SW480 (cell line): ENCODE measurements at places on chromosomes 12 and 14.

- no peak for DNase-seq
These were observed 106.4 kb upstream of the MDM1 start for GRCh38 chr12:68438601-68439000.

DNA sequence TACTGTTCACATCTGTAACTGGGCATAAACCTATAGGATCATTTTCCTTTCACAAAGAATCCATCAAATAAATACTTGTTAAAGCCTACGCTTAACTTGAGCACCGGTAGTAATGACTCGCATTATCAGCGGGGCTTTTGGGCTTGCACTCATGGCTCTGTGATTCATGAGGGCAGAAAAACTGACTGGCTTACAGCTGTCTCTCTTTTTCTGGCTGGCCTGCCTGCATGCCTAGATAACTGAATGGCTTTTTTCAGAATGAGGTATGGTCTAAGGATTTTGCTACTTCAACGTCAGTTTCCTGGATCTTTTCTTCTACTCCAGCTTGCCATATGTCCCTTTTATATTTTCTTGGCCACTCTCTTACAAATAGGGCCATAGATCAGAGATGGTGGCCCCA lies 531.1 kb downstream of the NRXN3 start:
- DNase-seq: no peak

DNA sequence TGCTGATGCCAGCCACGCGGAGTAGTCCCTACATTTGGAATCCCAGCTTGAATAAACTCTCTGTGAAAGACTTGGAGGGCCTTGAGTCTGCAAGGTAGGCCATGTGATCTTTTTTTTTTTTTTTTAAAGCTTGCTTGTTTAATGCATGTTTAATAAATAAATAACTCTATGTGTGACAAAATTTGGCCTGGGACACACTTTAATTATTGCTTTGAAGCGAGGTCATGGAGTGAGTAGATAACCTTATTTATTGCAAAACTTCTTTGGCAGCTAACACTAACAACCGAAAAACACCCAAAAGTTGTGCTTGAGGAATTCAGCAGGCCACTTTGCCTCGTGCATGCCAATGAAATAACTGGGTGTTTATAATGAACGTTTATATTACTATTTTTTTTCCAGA lies 382.2 kb downstream of the FLRT2 start:
- no peak for DNase-seq

DNA sequence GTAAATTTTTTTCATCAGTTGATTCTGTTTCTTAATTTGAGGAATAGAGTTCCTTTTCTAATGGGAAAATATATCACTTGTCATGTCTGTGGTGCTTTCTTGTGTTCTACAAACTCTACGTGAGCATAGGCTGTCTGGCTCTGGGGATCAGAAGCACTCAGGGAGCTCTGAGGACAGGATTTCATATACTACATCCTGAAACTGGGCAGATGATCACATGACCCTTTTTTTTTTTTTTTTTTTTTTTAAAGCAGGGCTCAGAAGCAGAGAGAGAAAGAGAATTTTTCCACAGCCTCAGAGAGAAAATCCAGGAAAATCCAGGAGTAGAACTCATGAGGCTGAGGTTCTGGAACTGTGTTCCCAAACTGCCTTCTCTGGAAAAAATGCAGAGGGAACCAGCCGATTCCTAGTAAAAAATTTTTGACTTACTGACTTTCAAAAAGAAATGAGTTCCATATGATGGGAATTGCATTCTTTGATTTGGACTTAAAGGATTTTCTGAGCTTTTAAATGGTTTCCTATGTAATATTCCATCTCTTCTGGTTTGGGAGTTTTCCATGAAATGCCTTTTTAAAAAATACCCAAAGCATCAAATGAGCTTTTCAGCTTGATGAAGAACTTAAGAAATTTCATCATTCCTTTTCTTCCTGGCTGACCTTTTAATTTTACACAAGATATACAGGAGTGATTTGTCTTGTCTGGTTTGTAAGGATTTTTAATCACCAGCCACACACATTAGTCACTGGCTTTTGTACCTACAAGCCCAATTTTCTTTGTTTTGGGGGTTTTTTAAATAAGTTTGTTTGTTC lies 183.1 kb upstream of the HIF1A start:
- DNase-seq: peak; percentile 66

DNA sequence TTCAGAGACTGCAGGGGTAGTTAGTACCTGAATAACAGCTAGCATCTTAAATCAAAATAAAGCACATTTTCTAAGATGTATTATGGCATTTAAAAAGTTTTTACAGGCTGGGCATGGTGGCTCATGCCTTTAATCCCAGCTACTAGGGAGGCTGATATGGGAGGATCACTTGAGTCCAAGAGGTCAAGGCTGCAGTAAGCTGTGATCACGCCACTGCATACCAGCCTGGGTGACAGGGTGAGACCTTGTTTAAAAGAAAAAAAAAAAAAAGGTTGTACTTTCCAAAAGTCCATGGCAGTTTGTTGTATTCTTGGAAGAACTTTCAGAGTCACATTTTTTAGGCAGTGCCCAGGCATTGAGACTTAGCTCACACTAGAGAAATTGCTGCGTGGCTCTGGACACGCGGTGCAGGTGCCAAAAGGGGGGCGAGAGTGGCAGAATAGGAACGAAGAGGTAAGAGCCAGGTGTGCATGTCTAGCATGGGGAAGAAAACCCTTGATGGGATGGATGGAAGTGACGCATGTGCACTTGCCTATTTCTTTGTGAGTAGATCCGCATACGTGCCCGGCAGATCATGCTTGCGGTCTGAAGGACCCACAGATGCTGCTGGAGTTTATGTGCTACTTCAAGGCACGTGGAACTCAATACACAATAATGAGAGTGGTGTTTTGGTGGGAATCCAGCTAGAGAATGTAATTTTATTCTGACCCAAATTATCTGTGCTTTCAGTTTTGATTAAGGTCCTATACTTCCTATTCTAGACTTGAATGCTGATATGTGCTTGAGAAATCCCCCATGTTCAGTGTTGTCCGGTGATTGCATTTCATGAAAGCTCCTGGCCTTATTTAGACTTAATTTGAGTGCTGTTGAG lies 11.9 kb downstream of the ANKRD13A start:
- DNase-seq: no peak

- no peak for DNase-seq
These were observed 173.5 kb upstream of the SFSWAP start for GRCh38 chr12:131537267-131537958.

DNA sequence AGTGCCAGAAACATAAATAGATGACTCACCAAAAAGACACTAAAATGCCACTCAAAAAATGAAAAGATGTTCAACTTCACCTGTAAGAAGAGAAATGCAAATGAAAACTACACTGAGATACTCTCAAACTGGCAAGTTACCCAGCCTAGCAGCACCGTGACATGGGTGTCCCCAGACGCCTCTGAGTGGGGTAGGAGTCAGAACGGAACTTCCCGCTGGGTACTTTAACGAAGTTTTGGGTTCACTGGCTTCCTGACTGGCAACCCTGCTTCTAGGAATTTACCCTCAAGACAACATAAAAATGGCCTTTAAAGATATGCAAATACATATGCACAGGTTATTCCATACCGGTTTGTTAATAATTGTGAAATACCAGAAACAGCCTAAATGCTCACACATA lies 52.6 kb downstream of the RIMBP2 start:
- DNase-seq: no peak

DNA sequence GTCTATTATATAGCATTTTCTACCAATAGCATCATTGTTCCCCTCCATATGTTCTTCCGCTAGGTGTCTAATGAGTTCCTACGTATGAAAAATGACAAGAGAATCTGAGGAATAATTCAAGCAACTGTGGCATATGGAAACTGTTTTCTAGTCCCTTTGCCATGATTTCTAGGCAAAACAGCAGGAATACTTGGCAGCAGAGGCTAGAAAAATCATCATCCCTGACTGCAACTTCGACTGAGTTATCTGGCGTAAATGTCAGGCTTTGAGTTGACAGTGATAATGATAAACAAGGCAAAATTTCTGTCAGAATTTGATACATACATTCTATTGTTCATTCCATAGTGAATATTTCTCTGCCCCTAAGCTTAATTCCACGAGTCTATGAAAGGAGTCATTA lies 572.8 kb upstream of the USP15 start:
- no peak for DNase-seq

DNA sequence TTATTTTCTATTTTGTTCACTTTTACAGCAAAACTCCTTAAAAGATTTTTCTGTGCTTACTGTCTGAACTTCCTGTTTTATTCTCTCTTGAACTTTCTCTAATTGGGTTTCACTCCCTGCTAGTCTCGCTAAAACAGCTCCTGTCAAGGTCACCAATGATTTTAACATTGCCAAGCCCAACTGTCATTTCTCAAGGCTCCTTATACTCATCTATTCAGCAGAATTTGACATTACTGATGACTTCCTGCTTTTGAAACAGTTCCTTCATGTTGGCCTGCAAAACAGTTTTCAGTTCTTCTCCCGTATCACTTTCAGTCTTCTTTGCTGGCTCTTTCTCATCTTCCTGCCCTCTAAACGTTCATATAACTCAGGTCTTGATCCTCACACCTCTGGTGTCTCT lies 268.5 kb upstream of the USP15 start:
- no peak for DNase-seq

GRCh38 chr14:35958499-35958898 lies 132.4 kb downstream of the BRMS1L start:
- DNase-seq: no peak

DNA sequence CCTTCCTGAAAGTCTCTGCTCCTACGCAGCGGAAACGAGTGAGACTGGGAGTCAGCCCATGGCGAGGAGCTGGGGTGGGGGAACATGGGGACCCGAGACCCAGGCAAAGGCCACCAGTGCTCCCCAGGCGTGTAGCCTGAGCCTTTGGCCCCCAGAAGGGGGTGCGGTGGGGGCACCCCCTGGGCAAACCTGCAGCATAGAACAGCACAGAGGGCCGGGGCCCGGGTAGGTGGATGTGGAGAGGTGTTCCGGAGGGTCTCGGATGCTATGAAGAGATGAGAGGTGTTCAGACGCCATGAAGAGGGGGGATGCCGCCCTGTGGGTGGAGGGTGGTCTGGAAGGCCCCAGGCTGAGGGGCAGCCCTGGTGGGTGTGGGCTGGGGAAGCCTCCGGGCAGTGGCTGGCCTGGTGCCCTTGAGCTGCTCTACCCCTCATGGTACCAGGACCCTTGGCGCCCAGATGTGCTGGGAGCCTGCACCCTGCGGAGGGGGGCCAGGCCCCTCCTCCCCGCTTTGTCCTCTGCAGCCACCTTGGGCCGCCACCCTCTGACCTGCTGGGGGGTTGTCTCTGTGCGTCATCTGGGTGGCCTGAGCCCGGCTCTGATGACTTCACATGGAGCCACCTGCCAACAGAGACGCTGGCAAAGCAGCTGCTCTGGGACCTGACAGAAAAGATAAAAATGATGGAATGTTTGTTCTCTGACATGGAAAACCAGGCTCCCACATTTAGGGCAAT lies 83.4 kb downstream of the KIF26A start:
- DNase-seq: no peak

- DNase-seq: no peak
These were observed 24.0 kb upstream of the GSG1 start for GRCh38 chr12:13127444-13127843.

- no peak for DNase-seq
These were observed 42.1 kb upstream of the FBRSL1 start for GRCh38 chr12:132447731-132448462.

GRCh38 chr14:103185051-103186029 lies 62.1 kb downstream of the TNFAIP2 start:
- peak; percentile 42 for DNase-seq

DNA sequence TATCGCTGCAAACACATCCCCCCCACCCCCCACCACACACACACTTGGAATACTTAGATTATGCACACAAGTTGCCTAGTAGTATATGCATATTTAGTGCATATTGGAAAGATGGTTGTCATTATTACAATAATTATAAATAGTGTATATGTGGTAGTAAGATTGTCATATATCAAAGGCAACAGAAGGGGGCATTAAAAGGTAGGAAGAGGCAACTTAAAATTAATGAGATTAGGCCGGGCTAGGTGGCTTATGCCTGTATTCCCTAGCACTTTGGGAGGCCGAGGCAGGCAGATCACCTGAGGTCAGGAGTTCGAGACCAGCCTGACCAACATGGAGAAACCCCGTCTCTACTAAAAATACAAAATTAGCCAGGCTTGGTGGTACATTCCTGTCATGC lies 52.1 kb downstream of the GSC start:
- no peak for DNase-seq

DNA sequence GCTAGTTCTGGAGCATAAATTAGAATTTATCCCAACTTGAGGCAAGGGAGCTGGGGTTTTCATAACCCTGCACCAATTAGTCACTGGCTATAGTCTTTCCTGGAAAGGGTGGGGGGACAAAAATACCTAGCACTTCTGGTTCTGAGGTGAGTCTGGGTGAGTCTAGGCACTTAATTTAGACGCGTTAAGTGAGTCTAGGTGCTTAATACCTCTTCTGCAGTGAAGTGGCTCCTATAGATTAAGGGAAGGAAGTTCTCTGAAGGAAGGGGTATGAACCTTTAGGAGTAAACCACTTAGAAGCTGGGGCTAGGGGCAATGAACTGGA lies 251.7 kb downstream of the EFCAB11 start:
- no peak for DNase-seq

DNA sequence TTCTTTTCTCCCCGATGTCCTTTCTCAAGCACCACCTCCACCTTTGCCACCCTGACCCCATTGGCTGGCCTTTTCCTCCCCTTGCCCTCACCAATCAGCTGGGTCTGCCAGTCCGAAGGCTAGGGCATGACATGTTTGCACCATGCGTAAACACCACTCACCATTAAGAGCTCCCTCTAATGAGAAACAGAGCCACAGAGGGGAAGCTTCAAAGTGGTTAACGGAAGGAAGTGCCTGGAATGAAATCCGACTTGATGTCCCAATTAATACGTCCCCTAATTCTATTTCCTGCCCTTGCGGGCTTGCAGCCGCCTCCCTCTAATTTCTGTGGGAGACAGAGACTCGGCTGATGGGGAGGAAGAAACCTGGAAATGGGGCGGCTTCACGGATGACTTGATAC lies 318.5 kb upstream of the TBX3 start:
- peak; percentile 11 for DNase-seq

DNA sequence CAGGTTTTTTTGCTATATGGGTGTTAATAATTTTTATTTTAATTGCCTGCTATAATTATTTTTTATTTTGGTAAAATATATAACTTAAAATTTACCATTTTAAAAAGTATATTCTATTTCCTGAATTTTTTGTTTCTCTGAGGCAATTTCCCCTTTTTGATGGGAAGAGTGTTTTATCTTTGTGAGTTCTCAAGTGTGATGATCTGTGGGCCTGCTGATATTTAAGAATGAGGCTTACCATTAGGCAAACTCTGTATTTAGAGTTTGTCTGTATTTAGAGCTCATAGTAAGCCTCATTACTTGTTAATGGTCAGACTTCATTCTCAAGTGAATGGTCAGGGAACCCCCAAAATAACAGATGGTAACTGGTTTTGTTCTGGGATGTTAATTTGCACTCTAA lies 48.0 kb downstream of the WNK1 start:
- no peak for DNase-seq

DNA sequence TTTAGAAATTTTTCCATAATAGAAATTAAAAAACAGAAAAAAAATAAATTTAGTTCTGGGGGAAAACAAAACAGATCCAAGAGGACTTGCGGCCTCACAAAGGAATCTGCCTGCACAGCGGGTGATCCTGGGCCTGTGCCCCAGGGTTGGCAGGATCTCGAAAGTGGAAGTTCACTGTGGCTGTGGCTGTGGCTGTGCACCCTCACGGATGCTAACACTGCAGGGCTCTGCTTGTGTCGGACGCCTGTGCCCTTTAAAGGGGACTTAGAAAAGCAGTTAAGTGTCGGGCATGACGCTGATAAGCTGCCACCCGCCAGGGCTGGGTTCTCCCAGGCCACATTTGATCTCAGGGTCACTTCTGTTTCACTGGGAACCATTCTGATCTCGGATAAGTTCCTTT lies 209.1 kb downstream of the TTC7B start:
- DNase-seq: no peak
